ENCODE measurements at places on chromosomes 12 and 14. TPM values are rescaled to one million over a fixed set of nuclear protein-coding genes. Genes with fewer than 3 reads are reported as not detected.

DNA sequence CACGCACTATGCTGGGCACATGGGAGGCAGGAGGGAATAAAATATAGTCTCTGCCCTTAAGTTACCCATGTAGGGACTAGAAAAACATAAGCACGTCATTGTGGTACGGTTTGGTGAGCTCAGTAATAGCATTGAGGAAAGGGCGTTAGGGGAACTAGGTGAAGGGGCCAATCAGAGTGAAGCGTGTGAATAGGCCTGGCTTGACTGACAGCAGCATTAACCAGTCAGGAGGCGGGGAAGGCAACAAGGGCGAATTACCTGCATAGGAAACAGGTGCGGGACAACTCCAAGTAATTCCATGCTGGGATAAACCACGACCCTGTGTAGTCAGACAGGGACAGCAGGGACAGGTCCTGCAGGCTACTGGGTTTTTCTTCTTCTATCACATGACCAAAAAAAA lies 107.7 kb downstream of the UNC79 start:
- DNase-seq, result no peak

DNA sequence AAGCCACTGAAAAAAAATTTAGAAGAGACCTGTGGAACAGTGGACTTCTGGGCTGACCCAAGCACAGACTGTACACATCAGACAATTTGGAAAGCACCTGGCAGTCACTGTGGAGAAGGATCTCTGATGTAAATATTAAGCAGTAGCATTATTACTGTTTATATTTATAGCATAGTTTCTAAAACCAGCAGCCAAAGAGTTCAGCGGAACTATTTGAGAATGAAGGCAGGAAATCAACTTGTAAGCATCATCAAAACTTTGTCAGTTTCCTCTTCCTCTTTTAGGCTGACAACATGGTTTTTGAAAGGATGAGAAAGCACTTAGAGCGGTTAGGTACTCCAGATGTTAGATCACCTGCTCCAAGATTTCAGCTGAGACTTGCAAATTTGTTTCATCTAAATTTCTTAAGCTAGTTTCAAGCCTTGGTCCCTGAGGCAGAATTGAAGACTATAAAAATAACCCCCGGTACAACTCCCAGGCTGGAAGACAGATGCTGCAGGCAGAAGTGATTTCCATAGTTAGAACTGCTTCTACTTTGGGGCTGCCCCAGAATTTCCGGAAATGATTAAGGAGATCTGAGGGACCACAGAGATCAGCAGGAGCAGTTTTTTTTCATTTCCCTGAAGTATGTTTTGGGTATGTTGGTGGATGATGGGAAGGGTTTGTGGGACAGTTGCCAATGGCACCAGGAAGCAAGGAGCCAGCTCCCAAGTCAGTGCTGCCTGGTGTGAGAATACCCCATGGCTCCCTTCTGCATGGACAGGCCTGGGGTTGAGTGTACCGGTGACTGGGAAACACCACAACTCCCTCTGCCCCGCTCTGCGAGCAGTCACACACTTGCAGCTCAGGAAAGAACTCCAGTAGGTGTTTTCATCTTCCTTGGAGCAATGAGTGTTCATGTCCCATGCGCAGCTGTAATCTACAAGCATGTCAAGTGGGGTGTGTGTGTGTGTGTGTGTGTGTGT lies 354.5 kb downstream of the NUAK1 start:
- no peak for DNase-seq

The SLC17A8 gene
- not detected for total RNA-seq

- no peak for DNase-seq
Observed at GRCh38 chr14:22252686-22253085, 336.3 kb downstream of the DAD1 start.

DNA sequence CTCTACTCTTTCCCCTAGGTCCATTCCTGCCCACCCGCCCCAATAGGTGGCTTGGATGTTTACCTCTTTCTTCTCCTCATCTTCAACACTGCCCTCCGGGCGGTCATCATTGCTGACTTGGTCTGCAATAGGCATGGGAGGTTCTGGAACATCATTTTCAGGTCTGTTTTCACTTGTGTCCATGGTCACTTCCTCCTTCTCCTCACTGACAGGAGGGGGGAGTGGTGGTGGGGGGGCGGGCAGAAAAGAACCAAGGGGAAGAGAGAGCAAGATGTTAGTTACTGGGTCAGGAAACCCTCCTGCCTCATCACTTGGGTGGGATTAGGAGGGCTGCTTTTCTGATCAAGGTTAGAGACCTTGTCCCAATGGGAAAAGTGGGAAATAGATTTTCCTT lies 12.1 kb upstream of the CDH24 start:
- no peak for DNase-seq

The MYH6 gene
- total RNA-seq, result 4,027 TPM

The C1S gene
- 80.1 TPM for total RNA-seq

Measured in heart left ventricle (tissue), 16 donors.